ENCODE measurements at places on chromosomes 5 and 9. TPM values are rescaled to one million over a fixed set of nuclear protein-coding genes. Genes with fewer than 3 reads are reported as not detected.

Gene ADRA1B
- 1.1 TPM for polyA plus RNA-seq

Gene TTC1
- polyA plus RNA-seq, result 50.3 TPM

Gene GRIA1
- polyA plus RNA-seq, result 5.4 TPM

Gene DBN1
- polyA plus RNA-seq, result 50.5 TPM

Gene TAF11L13
- polyA plus RNA-seq, result not detected

Gene PITX1
- 3.6 TPM for polyA plus RNA-seq

Gene JAKMIP2
- polyA plus RNA-seq, result 3.4 TPM

Gene RASGEF1C
- polyA plus RNA-seq, result 19.0 TPM

Gene WNK2
- 29.0 TPM for polyA plus RNA-seq

Gene CAMLG
- 102 TPM for polyA plus RNA-seq

Gene C5orf47
- polyA plus RNA-seq, result 29.0 TPM

Gene KCNMB1
- polyA plus RNA-seq, result 4.6 TPM

Gene BASP1
- 5.6 TPM for polyA plus RNA-seq

Gene HRH2
- 1.3 TPM for polyA plus RNA-seq

Gene C5orf63
- 18.9 TPM for polyA plus RNA-seq

Gene PRDM9
- 6.8 TPM for polyA plus RNA-seq

Gene IFNB1
- polyA plus RNA-seq, result not detected

Gene MRPS27
- 35.7 TPM for polyA plus RNA-seq

Gene SHOC1
- 14.9 TPM for polyA plus RNA-seq

Gene MAMDC2
- 15.1 TPM for polyA plus RNA-seq

Gene INPP5E
- 22.1 TPM for polyA plus RNA-seq

Gene SLC27A6
- polyA plus RNA-seq, result 30.0 TPM

Gene PCDHA9
- polyA plus RNA-seq, result 1.1 TPM

Gene NUTM2G
- polyA plus RNA-seq, result 2.7 TPM

Gene SLC6A19
- 0.28 TPM for polyA plus RNA-seq

Gene SPINK7
- not detected for polyA plus RNA-seq

Gene BAAT
- polyA plus RNA-seq, result 0.13 TPM

Gene NR5A1
- polyA plus RNA-seq, result 28.7 TPM

Gene MCTP1
- 7.4 TPM for polyA plus RNA-seq

Gene OR1J2
- polyA plus RNA-seq, result not detected

Gene PCDHGB7
- polyA plus RNA-seq, result 6.6 TPM

Gene DOCK8
- polyA plus RNA-seq, result 46.7 TPM
